ENCODE measurements at places on chromosomes 11 and 22.
A peak's percentile ranks its signal among the peaks of the same experiment; 100 is the strongest.

DNA sequence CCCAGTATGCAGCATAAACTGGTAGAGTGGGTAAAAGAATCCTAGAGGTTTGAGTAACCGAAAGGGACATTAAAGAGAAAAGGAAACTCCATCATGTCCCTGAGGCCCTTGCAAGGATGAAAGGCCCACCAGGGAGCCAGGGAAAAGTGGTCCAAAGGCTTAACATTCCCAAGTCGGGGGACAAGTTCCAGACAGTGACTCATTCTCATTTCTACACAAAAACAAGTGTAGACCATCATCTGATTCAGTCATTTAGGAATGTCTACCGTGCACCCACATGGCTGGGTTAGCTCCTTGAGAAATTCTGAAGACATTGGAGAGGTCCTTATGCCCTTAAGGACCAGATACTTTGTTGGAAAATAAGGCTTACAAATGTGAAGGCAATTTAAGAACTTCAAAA is 4.8 kb upstream of the NOX4 start:
- no peak for DNase-seq

DNA sequence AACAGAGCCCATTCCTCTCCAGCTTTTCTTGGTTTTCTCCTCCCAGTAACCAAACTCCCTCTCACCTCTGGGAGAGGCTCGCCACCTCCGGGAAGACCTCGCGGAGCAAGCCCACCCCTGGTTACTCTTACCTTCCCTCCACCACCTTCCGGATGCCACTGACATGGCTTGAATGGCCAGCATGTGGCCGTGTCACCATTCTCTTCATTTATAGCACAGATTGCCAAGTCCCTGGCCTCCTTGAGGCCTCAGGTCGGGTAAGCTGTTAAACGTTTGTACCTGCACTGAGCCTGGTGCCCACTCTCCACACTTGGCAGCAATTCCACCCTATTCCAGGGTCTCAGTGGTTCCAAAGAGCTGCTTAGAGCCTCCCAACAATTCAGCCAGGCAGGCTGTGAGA is 8.0 kb upstream of the FXYD2 start:
- no peak for DNase-seq

DNA sequence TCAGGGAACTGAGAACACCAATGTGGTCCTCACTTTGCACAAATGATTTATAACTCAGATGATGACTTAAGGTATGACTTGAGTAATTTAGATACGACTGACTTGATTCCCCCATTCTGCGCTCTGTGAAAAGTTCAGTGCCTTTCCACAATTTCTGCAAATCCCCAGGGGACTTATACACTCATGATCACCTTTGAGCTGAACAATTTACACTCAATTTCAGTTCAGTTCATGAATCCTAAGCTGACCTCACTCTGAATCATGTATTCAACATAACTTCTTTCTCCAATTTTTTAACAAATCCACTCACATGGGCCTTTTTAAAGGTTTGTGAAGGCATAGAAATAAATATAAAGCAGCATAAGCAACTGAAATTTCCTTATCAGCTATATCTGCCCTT is 274.2 kb downstream of the FAM76B start:
- DNase-seq, result no peak

DNA sequence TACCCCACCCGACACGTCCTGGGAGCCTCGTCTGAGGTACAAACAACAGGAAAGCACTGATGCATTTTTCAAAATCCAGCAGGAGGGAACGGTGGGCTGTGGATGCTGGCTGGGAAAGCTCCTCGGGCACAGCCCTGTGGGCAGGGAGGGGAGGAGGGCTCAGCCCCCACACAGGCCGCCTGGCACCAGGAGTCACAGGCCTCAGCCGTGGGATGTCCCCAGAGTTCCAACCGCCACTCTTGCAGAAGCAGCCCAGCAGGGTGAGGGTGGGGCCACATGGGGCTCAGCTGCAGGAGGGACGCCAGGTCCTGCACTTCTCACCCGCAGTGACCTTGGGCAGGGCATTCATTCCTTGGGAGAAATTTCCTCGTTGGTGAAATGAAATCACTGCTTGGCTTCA is 274.6 kb downstream of the BRD1 start:
- DNase-seq, result no peak

GRCh38 chr11:5983443-5983842 is 3.3 kb downstream of the OR52L1 start:
- DNase-seq, result no peak

DNA sequence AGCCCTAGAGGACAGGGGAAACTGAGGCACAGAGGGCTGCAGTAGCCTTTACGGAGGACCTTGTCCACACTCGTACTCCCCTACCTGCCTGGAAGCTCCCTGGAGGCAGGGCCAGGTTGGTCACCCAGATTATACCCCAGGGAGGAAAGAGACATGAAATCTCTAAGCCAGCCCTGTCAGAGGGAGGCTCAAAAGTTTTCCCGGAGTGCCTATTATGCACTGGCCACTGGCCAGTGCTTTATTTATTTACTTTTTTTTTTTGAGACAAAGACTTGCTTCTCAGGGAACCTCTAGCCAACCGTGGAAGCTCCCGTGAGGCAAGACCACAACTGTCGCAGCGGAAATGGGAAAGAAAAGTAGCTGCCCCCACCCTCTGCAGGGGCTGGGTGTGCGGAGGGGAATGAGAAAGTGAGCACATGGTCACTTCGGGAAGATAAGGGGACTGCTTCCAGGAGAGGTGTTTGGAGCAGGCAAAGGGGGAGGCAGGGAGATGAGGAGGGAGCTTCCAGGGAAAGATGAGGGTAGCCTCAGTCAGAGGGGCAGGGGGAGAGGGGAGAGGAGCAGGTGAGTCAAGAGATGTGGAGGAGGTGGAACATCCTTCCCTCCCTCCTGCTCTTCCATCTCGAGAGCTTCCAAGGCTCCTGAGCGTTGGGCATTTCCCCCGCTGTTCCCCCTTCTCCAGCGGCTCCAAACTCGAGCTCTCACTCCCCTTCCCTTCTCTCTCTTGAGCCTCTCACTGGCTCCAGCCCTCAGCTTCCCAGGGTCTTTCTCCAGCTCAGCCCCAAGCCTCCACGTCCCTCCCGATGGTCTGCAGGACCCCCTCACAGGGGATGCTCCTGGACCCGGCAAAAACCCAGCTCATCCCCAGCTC is 4.3 kb downstream of the IL2RB start:
- DNase-seq, result no peak

DNA sequence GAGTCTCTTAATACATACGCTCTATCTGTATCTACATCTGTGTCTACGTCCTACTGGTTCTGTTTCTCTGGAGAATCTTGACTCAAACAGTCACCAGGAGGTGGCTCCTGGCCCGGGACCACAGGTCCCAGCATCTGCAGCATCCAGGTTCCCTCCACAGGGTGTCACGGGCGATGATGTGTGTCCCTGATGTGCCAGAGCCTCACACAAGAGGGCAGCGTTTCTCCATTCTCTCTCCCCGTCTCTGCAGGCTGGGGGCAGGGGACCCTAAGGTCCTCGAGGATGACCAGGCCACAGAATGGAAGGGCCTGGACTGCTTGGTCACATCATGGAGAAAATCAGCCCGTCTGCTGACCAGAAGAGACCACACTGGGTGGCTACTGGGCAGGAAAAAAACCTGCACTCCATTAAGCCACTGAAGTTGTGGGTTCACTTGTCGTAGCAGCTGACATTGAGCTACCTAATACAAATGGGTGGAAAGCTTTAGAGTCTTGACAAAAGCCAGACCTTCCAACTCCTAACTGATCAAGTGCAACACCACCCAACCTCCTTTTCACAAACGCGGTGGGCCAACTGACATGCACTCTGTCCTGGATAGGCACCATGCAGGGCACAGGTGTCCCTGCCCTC is 392.5 kb downstream of the CTTN start:
- no peak for DNase-seq

DNA sequence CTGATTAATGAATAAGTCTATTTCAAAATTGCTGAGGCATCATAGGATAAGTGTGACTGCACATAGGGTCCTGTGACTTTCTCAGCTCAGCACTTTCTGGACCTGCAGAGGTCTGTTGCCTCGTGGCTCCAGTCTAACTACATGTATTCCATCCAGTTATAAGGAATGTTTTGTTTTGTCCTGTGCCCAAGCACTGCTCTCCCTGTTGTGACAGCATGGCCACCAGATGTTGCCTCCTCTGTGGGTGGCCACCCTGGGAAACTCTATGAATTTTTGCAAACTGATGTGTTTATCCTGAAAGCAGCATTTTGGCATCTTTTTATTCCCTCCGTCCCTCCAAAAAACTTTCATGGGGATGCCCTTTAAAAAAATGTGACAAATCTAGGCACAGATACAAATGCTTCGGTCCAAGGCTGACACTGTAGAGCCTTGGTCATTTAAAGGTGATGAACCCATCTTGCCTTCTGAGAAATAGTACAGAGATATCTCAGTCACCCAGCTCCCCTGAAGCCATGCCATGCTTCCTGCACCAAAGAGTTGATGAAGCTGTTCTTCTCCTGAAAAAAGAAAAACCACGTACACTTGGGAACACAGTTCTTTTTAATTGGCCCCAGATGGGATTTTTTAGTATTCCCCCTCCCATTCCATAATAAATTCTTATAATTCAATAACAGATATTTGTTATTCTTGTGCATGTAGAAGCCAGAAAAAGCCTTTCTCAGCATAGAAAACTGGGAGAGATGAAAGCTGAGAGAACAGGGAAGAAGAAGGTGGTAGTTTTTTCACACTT is 72.6 kb downstream of the CCDC34 start:
- no peak for DNase-seq

GRCh38 chr22:27262361-27262760 is 539.2 kb downstream of the MN1 start:
- no peak for DNase-seq

DNA sequence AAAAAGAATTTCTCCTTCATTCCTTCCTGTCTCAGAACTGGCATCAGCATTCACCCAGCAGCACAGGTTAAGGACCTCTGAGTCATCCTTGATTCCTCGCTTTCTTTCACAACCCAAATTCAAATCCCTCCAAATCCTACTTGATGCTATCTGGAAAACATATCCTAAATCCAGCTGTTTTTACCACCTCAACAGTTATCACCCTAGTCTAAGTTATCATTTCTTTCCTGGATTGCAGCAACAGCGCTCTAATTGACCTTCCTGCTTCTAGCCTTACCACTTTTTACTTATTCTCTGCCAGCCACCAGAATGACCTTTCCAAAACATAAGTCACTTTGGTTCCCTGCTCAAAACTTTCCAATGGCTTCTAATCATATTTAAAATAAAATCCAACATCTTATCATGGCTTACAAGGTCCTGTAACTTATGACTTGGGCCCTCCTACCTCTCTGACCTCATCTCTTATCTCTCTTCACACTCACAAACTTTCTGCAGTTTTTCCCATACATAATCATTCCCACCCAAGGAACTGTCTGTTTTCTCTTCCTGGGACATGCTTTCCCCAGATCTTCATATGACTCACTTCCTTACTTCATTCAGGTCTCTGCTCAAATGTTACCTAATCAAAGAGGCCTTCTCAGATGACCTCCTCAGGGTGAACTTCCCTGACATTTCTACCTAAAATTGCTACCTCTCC is 119.4 kb downstream of the TTC28 start:
- DNase-seq, result no peak

DNA sequence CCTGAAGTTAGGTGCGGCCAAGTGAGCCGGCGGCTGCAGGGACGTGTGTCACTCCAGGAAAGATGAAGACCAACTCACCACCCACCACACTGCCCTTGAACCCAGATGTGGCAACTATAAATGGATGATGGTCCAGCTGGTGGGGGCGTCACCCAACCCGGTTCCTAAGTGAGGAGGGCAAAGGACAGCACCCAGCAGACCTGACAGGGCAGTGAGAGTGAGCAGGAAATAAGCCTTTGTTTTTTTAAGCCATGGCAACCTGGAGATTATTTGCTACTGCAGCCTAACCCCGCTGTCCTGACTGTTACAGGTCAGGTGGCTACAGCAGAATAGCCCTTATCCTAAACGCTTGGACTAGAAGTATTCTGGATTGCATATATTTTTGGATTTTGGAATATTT is 228.9 kb downstream of the CTTN start:
- DNase-seq, result no peak

GRCh38 chr11:19793326-19793725 is 80.7 kb downstream of the NAV2 start:
- no peak for DNase-seq

DNA sequence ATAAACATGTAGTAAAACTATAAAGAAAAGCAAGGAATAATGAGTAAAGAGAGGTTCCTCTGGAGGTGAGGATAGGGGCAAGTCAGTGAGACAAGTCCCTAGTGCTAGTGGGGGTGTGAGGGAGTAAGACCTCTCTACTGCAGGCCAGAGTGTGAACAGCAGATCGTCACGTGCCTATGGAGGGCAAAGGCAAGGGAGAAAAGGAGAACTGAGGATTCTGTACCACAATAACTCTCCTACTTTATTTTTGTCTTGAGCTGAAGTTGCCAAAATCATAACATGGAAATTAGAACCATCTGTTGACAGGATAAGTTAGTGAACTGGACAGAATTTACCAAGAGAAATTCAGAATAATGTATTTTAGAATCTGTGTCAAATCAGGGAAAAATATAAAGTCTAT is 77.6 kb downstream of the ENTHD1 start:
- DNase-seq, result no peak

DNA sequence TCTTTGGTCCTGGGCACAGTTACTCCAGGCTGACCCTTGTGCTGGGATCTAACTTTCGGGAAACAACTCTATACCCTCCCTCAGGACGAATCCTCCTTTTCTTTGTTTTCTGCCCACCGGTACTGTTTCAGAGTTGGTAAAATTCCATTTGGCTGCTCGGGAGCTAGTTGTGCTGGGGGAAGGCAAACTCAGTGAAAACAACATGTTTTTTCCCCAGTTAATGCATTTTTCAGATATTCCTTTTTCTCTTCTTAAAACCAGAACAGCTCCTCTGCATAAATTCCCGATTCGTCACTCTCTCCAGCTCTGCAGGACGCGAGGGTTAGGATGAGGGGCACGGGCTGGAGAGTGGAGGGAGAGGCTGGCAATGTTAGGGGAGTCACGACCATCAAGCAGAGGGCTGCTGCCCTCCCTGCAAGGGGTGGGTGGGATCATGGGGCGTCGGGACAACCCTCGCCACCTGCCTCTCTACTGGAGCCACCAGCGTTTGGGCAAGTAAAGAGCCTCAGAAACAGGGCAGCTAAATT is 31.3 kb downstream of the LRRC10B start:
- no peak for DNase-seq

GRCh38 chr11:95149651-95150364 is 60.2 kb downstream of the ENDOD1 start:
- no peak for DNase-seq

GRCh38 chr11:100719809-100720221 is 32.7 kb downstream of the ARHGAP42 start:
- DNase-seq, result peak; percentile 74

GRCh38 chr11:70732023-70732880 is 333.9 kb downstream of the CTTN start:
- no peak for DNase-seq

DNA sequence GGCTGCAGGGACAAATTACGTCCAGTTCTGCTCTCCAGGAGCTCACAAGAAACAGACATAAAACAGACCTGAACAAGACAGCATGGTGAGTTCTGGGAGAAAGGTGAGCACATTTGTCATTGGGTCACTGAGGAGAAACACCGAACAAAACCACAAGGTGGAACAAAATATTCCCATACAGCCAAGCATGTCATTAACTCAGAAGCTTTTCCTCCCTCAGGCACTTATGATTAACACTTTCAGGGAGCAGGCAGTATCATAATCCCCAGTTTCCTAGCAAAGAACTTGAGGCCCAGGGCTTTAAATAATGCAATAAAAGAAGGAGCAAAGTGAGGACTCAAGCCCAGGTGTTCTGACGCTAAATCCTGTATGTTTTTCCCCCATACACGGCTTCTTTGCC is 43.0 kb downstream of the P4HA3 start:
- no peak for DNase-seq

- no peak for DNase-seq
Observed at GRCh38 chr11:77557553-77557952, 32.2 kb upstream of the AQP11 start.

All from LNCaP clone FGC (cell line).